Stimulated activated CD4-positive, alpha-beta T cell treated with anti-CD3 and anti-CD28 coated beads, TNF-alpha, amount 100 ng/mL, for 4 hours (primary cell): ENCODE measurements at places on chromosomes 6 and 20.

DNA sequence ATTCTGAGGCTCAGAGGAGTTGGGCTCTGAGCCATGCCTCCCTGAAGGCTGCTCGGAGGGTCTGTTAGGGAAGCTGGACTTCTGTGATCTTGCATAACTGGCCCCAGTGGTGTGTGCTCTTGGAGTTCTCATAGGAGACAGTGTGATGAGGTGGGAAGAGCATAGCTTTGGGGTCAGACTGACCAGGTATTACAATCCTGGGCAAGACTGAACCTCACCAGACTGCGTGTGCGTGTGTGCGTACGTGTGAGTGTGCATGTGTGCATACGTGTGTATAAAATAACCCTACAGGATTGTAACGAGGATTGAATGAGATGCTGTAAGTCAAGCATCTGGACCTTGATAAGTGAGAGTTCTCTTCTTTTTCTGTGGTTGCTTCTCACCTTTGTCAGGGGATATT, 10.0 kb downstream of the BPIFB2 start:
- no peak for DNase-seq

GRCh38 chr20:31608251-31608945, 3.3 kb downstream of the ID1 start:
- no peak for DNase-seq

DNA sequence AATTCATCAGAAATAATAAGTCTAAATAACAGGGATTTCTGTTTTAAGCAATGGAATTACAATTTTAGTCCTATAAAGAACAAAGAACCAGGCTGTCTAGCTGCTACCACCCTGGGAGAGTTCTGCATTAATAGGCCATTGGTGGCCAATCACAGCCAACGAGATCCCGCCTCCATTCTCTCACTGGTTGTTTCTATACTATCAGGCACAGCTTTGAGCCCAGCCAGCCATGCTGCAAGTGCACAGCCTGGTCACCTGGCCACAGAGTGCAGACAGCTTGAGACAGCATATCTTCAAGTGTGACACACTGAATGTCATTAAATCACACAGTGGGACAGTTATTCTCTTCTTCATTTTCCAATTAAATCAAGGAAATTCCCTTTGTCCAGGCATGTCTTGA, 16.1 kb upstream of the RAB22A start:
- DNase-seq: no peak

GRCh38 chr6:124573953-124574352, 388.3 kb upstream of the RNF217 start:
- no peak for DNase-seq

GRCh38 chr6:147033267-147033666, 170.9 kb upstream of the STXBP5 start:
- no peak for DNase-seq

DNA sequence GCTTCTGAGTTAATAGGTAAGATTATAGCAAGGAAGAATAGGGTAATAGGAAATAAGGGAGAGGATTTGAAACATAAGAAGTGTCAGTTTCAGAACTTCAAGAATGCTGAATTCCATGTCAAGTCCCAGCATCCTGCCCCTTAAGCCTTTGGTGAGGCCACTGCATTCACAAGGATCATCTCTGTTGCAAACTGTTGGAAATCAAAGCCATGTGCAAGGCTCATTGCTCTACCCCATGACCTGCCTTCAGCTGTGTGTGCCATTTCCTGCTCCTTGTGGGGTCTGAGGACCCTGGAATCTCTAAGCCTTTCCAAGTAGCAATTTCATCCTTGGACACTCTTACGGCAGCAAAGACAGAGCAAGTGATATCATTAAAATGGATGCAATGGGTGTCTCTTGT, 203.0 kb downstream of the CDC5L start:
- no peak for DNase-seq
